ENCODE measurements at places on chromosomes 3 and 15.

GRCh38 chr3:20111836-20112235, 71.6 kb downstream of the KAT2B start:
- DNase-seq, result no peak

DNA sequence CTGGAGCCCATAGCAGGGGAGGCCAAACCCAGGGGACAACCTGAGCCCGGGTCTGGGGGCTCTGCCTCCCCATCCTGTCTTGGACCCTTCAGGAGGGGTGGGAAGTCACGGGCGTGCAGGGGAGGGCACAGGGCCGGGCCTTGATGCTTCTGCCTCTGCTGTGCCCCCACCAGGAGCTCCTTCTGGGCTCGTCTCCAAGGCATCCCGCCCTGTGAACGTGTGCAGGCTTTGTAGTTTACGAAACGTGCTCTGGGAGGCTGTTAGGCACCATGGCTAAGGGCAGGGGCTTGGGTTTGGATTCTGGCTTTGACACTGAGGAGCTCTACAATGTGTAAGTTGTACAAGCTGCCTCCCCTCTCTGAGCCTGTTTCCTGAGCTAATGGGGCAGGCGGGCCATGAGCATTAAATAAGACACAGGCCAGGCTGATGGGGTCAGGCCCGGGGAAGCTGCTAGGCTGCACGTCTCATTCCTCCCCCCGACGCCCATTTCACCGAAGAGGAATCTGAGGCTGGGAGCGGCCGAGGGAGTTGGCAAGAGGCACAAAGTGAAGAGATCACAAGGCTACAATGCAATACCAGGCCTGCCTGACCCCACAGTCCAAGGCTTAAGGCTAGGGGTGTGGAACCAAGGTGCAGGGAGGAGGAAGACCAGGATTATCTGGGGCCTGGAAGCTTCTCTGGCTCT, 19.6 kb downstream of the PLXND1 start:
- no peak for DNase-seq

GRCh38 chr15:66505430-66505811, 295 bp downstream of the ZWILCH start:
- no peak for DNase-seq

GRCh38 chr15:99999282-100000070, 266.2 kb upstream of the LYSMD4 start:
- no peak for DNase-seq

DNA sequence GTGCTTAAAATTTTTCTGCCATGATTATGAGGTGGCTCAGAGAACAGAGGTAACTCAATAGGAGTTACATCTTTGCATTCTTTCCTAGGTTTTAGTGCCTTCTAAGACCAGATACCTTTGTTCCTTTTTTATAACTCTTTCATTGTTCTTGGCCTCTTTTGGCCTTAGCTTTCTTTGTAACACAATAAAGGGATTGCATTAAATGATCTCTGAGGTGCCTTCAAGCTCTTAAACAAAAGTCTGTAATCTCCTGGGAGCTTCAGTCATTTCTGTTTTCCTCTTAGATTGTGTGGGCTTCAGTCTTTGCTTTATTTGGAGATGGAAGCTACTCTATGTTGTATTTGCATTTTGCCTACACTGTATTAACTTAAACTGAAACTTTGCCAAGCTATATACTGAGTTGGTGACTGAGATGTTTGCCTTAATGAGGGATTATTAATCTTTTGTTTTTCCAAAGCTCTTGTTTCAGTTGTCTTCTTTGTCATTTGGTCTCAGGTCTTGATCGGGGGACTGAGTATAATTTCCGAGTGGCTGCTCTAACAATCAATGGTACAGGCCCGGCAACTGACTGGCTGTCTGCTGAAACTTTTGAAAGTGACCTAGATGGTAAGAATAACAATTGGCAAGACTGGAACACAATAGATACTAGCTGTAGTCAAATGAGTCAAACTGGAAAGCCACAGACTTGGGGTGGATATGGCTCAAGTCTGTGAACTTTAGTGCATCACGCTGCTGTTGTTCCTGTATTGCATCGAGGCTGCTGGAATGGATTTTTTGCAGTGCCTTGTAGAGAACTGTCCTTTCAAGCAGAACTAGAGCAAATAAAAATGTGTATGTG, 110.3 kb downstream of the HCN4 start:
- peak; percentile 52 for DNase-seq

DNA sequence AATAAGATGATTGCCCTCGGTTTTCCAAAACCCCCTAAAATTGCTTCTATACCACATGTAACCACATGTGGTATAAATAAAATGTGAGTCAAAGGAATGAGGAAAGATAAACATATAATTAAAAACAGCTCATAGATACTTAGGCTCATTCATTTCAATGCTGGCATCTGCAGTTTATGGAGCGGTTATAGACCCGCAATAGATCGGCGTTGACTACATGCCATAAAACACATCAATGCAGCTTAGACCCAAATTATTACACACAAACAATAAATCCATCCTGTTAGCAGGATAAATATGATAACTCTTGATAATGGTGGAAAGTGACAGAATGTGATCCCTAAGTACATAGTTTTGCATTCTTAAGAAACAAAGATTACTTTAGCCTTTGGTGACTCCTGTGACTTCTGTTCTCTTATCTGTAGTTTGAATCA, 143.7 kb downstream of the NR2F2 start:
- no peak for DNase-seq

- peak; percentile 79 for DNase-seq
These were observed 37.5 kb downstream of the TGFBR2 start for GRCh38 chr3:30643763-30644462.

- no peak for DNase-seq
These were observed 691 bp downstream of the RHCG start for GRCh38 chr15:89495638-89496145.

- DNase-seq, result no peak
These were observed 72.5 kb downstream of the VPS8 start for GRCh38 chr3:184884359-184885017.

- no peak for DNase-seq
These were observed 31.2 kb upstream of the CCDC80 start for GRCh38 chr3:112671930-112672715.

DNA sequence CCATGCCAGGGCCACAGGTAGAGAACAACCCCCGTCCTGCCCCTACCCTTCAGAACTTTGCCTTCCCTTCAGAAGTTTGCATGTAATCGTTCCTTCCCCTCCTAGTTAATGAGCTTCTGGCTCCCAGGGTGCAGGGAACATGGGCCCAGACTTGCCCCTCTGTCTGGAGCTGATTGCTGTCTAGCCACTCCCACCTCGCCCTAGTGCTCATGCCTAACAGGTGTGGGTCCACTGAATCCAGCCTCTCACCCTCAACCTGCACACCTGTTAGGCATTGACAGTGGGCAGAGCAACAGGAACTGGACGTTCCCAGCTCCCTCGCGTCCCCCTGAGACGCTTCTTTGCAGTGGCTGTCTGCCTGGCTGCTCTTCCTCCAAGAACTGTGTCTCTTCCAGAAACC, 40.3 kb downstream of the WNT5A start:
- no peak for DNase-seq

DNA sequence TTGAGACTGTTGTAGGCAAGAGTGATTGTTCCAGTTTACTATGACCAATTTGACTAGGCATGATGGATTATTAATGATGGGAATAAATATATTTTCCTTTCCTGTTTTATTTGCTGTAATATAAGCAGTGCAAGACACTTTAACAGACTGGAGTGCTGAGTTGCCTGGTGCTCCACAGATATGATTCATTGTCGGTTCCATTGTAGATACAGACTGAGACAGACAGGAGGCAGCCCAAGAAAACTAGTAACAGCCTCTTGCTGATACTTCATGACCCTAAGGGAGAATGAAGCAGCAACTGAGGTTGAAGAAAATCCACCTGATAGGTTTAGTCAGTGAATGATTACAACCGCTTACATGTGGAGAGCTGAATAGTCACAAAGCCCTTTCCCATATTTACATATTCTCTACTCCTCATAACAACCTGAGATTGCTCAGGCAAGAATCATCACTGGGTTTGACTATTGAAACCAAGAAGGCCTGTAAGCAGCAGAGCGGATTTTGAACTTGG, 235.1 kb upstream of the TPRG1 start:
- no peak for DNase-seq

- DNase-seq, result no peak
These were observed 2.6 kb downstream of the SLITRK3 start for GRCh38 chr3:165193366-165194254.

DNA sequence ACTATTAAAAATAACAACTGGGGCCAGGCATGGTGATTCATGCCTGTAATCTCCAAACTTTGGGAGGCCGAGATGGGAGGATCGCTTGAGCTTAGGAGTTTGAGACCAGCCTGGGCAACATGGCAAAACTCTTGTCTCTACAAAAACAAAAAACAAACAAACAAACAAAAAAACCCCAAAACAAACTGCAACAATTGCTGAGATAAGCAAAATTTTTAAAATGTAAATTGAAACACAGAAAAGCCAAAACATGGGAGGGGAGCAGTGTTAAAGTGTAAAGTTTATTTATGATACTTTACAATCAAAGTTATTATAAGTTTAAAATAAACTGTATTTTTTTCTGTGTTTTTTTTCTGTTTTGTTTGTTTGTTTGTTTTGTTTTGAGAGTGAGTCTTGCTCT, 207.7 kb downstream of the PCCB start:
- DNase-seq, result no peak

DNA sequence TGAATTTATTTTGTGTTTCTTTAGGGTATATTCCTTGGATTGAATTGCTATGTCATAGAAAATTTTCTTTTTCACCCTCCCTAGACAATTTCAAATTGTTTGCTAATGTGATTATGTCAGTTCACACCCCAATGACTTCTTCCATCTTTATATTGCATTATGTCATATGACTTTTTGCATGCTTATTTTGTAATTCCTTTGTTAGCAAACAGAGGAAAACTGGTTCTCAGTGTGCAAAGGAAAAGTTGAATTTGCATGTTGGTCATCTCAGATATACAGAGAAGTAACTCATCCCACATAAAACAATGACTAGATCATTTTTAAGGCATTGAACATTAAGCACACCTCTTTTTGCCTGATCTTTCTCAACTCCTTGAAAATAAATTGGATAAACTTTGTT, 3.3 kb upstream of the RNF13 start:
- DNase-seq, result no peak

GRCh38 chr15:72760590-72761260, 22.8 kb downstream of the ADPGK start:
- DNase-seq, result no peak

GRCh38 chr15:89593018-89593417, 17.7 kb downstream of the TICRR start:
- no peak for DNase-seq

GRCh38 chr3:149536429-149536828, 61.9 kb downstream of the TM4SF4 start:
- DNase-seq, result no peak

DNA sequence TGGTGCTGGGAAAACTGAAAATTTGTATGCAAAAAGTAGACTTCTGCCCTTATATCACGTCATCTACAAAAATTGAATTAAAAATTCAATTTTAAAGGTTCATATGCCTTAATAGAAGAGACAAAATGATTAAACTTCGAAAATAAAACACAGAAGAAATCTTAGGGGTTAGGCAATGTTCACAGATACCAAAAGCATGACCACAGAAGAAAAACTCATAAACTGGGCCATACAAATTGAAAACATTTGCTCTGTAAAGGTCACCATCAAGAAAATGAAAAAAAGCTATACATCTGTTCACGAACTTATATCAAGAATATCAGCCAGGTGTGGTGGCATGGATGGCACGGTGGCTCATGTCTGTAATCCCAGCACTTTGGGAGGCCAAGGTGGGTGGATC, 245.1 kb downstream of the PCCB start:
- DNase-seq, result no peak

GRCh38 chr3:111285694-111286093, 214.1 kb downstream of the NECTIN3 start:
- no peak for DNase-seq

Measured in stimulated activated effector memory CD8-positive, alpha-beta T cell treated with anti-CD3 and anti-CD28 coated beads, Interleukin-12 subunit alpha, Interleukin-12 subunit beta, amount 100 ng/mL, for 72 hours (primary cell).